ENCODE measurements at places on chromosomes 12 and 14. TPM values are rescaled to one million over a fixed set of nuclear protein-coding genes. Genes with fewer than 3 reads are reported as not detected.

Gene TCL1B
- not detected for polyA plus RNA-seq

Gene CD27
- not detected for polyA plus RNA-seq

Gene NXPH4
- 1.0 TPM for polyA plus RNA-seq

Gene SDS
- polyA plus RNA-seq, result not detected

Gene OASL
- polyA plus RNA-seq, result 0.05 TPM

Gene ENO2
- 25.4 TPM for polyA plus RNA-seq

Gene PRB2
- polyA plus RNA-seq, result not detected

Gene PRR4
- polyA plus RNA-seq, result 4.3 TPM

Gene HPD
- polyA plus RNA-seq, result 0.05 TPM

Gene C3AR1
- polyA plus RNA-seq, result 0.52 TPM

Gene INHBC
- polyA plus RNA-seq, result not detected

Gene OVCH1
- 0.22 TPM for polyA plus RNA-seq

Gene ACOT4
- 0.45 TPM for polyA plus RNA-seq

Gene ESR2
- polyA plus RNA-seq, result 0.06 TPM

Gene HOXC12
- polyA plus RNA-seq, result not detected

Gene AQP6
- not detected for polyA plus RNA-seq

Gene ADCY6
- 26.7 TPM for polyA plus RNA-seq

Gene NOPCHAP1
- 9.5 TPM for polyA plus RNA-seq

Gene SNAPC1
- polyA plus RNA-seq, result 11.3 TPM

Gene MYF5
- not detected for polyA plus RNA-seq

Gene TBC1D30
- polyA plus RNA-seq, result 0.40 TPM

GRCh38 chr14:53766106-53766505, 190.5 kb downstream of the BMP4 start:
- no peak for DNase-seq

- DNase-seq, result no peak
These were observed 5.4 kb downstream of the TMBIM4 start for GRCh38 chr12:66164349-66164821.

DNA sequence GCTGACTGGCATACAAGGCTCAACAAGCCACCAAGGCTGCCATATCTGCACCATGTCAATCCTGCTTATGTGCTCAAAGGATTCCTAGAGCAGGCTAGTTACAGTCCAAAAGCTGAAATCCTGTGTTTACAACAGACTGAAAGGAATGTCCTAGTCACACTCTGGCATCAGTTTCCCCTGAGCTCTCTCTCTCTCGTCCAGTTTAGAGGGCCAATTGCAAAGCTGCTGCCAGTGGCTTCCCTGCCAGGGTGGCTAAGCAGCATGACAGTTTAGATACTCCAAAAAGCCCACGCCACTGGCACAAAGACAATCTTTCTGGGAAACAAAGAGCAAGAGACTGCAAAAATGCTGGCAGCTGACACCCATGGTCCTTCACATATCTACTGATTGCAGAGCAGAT, 392.1 kb downstream of the RPS29 start:
- DNase-seq, result no peak

- DNase-seq, result no peak
These were observed 61.2 kb downstream of the ATXN7L3B start for GRCh38 chr12:74598819-74599218.

DNA sequence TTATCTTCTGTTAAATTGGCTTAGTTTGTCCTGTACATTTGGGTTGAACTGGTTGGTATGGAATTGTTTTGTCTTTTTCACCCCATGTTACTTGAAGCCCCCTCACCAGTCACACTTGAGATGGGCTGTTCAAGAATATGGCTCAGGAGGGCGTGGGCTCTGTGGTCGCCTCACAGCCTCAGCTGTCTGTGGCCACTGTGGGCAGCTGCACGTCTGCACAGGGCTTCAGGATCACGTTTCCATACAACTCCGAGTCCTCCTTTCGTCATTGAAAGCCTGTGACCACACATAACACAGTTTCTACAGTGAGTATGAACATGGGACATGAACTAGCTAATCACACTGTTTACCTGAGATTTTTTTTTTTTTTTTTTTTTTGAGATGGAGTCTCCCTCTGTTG, 81.3 kb downstream of the MOK start:
- no peak for DNase-seq

- DNase-seq, result no peak
These were observed 38.9 kb upstream of the LIMA1 start for GRCh38 chr12:50322206-50322605.

DNA sequence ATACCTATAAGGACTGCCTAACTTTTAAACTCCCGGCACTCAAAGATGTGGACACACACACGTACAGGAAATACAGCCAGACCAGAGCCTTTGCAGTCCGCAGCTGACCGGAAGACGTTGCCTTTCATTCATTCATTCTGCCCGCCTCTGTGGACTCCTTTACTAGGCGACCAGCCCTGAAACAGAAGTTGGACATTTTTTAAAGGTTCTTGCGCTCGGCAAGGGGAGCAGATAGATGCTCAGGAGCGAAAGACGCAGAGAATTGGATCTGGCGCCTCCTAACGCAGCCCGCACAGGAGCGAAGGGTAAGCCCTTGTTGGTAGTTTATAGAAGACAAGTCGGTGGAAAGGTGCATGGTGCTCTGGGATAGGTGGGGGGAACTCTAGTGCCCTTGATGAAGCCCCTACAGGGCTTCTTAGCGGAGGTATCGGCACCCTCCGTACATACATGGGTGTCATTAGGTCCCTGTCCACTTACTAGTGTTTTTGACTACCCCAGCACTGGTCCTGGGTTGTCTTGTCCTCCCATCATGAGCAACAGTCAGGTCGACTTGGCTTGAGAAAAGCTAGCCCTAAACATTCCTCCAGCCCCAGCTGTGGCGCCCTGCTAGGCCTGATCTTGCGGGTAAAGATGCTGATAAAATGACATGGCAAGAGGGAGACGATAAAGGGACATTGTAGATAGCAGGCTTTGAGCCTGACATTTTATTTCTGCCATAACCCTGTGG, at the start of gene KDM2B:
Gene KDM2B (minus strand): TSS at position 65 of the 727 bp plus-strand sequence. CDS start 112 bp downstream, outside the sequence.
- no peak for DNase-seq

- no peak for DNase-seq
These were observed 1.3 kb upstream of the KRT79 start for GRCh38 chr12:52835271-52836041.

DNA sequence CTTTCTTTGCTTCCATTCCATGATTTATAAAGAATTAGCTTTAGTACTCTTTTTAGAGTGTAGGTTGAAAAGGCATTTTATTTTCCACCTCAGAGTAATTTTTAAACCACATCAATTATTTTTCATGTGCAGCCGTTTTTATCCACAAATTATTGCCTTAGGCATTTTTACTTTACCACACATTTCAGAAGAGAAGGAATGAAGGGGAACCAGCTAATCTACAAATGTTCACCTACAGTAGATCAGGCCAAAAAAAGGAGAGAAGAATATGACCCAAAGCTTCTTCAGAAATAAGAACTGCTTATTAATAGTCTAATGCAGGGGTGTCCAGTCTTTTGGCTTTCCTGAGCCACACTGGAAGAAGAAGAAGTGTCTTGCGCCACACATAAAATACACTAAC, 19.8 kb upstream of the NTN4 start:
- no peak for DNase-seq

GRCh38 chr14:100386121-100386520, 63.0 kb downstream of the SLC25A47 start:
- DNase-seq, result no peak

DNA sequence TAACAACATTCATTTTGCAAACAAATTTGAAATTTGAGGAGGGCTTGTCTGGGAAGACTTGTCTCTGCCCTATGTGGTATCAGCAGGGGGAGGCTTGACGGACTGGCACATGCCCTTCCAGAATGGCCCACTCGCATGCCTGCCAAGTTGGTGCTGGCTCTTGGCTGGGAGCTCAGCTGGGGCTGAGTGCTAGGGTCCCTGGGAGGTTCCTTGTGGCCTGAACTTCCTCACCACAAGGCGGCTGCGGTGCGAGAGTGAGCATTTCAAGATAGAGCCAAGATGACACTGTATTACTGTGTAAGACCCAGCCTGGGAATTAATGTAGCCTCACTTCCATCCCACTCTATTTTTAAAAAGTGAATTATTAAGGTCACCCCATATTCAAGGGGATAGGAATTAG, 271.6 kb upstream of the PLEKHG7 start:
- DNase-seq, result no peak

DNA sequence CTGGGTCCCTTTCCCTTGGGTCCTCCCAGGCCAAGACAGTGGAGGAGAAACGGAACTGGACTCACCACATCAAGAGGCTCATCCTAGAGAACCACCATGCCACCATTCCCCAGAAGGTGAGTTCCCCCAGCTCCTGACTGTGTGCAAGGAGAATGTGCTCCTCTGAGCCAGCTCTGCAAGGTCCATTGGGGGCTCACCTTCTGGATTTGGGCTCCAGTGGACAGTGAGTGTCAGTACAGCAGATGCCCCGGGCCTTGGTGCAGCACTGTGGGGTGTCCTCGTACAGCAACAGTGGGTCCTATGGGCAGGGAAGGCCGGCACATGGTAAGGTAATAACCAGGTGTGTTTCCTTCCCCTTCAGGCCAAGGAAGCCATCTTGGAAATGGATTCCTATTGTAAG, 27.8 kb downstream of the PLEKHG3 start:
- no peak for DNase-seq

- peak; percentile 49 for DNase-seq
These were observed 8.1 kb upstream of the RNF34 start for GRCh38 chr12:121391619-121392324.

- DNase-seq, result no peak
These were observed 25.3 kb downstream of the PHLDA1 start for GRCh38 chr12:76006028-76006925.

GRCh38 chr12:66319266-66319954, 17.1 kb downstream of the HELB start:
- no peak for DNase-seq

- no peak for DNase-seq
These were observed 638 bp downstream of the PLEKHG3 start for GRCh38 chr14:64704743-64705380.

- DNase-seq, result no peak
These were observed 72.0 kb downstream of the NIN start for GRCh38 chr14:50758945-50759344.

DNA sequence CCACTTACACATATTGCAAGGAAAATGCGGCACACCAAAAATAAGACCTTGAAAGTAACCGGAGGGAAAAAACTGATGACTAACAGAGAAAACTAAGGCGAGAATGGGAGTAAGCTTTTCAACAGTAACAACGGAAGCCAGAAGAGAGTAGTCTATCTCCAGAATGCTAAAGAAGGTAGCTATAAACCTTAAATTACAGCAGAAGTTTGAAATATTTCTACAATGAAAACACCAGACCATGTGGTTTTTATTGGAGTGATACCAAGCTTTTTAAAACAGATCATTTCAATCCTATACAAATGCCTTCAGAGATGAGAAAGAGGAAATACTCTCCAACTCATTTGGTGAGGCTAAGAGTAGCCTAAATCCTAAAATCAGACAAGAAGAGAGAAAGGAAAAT, 209.5 kb downstream of the ANO6 start:
- peak; percentile 27 for DNase-seq

GRCh38 chr12:22333186-22333712, 1.3 kb downstream of the ST8SIA1 start:
- DNase-seq, result peak; percentile 20

DNA sequence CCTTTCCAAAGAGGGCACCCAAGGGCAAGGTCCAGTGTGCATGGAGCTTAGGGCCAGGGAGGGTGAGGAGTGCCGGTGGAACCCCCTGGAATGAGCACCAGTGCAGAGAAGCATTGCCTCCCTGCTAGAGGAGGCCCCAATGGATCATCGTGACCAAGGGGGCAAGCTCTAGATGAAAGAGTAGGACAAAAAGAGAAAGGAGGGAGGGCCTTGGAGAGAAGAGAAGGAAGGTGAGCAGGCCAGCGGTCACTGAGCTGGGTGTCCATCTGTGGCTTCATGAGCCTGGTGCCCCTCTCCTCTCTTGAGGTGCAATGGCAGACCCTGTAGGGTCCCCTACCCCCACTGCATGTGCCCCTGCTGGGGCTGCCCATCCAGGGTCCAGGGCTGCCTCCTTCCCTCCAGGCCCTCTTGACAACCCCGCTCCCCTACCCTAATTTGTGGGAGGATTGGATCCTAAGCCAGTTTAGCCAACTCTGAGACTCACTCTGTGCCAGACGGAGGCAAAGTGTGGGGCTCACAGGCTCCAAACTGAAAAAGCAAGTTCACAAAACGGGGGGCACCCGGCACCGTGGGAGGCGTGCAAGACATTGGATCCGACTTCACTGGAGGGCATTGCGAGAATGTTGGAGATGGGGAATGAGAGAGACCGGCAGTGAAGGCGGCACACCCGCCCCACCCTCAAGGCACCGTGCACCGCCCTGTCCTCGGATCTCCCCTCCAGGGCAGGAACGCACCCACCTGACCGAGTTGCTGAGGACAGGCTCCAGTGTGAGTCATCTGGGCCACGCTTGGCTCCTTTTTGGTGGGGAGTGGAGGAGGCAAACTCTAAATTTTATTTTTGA, 207.5 kb downstream of the KIF26A start:
- no peak for DNase-seq

GRCh38 chr14:100856056-100856950, 30.4 kb downstream of the MEG3 start:
- no peak for DNase-seq

Data from AG04450 (cell line).